ENCODE measurements at places on chromosomes 6 and 20.

- no peak for DNase-seq
These were observed 59.0 kb upstream of the EEF1A1 start for GRCh38 chr6:73579851-73580246.

DNA sequence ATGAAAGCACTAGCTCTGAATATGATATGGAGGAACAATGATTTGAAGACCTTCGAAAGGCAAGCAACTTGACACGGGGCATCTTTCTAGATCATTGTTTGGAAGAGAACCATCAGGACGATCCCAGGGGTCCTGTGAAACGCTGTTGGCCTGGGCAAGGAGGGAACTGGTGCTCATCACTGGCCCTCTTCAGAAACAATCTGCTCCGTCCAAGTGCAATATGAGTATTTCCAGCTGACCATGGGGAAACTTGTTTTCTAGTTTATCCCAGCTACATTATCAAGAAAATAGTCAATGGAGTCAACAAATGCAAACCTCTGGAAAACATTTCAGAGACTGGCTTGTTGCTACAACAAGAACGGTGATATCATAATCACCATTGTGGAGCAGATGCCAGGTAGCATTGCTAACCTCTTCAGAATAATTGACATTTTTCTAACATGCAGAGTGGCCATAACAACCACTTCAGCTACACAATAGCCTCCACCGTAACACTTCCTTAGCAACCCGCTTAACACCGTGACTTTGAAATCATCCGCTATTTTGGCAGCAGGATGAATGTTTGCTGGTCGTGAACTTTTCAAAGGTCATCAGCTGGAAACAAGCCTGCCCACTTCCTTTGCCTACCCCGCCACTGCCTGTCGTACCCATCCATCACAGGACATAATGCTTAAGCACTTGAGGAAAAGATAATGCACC is 112.0 kb upstream of the PDE10A start:
- DNase-seq: no peak

DNA sequence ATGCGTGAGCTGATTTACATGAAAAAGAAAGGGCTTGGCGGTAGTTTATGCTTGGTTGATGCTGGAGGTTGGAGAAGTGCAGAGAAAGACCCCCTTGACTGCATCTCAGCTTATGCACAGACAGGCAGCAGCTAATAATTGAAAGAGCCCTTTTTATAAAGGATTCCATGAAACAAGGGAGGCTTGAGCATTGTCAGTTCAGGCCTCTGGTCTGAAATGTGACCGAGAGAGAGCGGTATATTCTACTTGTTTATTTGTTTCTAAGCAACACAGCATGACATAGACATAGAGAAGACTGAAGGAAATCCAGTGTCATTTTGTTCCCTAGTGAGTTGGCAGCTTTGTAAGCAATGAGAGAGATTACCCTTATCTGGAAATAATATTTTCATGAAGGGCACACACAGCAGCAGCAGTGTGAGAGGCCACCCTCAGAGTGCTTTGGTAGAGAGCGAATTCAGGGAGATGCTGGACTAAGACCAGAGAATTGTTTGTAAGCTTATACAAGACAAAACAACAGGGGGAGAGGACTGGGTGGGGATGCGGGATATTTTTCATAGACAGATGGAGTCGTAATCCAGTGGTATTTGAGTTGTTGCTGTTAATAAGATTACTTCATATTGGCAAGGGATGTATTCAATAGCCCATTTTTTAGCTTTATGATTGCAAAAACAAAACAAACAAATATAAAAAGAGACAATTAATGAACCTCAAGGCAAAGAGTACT is 34.6 kb upstream of the LAMA2 start:
- no peak for DNase-seq

DNA sequence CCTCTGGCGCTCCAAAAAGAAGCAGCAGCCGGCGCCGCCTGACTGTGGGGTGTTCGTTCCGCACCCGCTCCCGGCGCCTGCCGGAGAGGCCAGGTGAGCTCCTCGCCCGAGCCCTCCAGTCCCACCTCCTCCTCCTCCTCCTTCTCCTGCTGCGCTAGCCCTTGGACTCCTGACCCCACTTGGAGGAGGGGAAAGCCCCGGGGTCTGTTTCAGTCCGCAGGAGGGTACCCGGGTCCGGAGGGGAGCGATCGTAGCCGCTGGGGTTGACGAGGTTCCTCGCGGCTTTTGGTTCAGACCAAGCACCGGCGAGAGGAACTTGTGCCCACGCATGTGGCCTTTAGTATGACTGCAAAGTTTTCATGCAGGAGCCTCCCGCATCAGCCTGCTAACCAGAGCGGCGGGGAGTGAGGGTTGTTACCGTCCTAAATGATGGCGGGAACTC is 493 bp downstream of the CRYBG1 start:
- DNase-seq: no peak

DNA sequence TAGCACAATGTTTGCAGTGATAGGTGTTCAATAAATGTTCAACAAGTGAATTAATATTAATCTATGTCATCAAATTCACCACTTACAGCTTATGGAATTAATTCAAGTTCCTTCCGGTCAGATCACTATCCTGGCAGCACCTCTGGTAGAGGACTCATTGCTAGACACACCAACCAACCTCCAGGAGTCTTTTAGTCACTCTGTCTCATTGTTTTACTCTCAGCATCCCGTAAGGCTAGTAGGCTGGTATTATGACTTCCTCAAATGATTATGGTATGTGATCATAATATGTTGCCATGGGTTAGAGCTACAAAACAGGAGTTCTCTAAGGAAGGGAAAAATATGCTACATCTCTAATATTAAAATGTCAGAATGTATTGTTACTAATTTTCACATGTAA is 21.7 kb upstream of the MMS22L start:
- DNase-seq: no peak

GRCh38 chr20:51811514-51812128 is 9.3 kb upstream of the SALL4 start:
- no peak for DNase-seq

DNA sequence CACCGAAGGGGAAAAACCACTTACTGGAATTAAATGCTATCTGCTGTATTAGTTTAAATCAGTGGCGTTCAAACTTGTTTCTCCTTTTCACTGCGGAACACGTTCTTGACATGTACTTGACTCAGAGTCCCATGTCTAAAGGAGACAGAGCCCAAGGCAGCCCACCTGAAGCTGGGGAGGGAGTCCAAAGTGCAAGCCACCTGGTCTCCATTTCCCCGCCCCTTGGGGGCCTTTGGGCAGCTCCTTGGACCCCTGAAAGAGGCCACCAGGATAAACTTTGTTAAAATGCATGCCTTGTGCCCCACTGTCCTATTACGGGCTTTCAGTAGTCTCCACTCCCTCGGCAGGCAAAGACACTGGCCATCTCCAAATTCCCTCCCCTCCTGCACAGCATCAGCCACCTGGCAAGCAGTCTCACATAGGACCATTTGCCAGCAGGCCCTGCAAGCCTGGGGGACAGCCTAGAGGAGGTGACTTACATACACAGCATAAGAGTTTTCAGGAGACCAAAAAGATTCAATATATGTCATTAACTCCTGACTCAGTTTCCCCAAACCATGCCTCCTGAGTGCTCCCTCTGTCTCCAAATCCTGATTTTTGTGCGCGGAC is 6.7 kb downstream of the PCK1 start:
- DNase-seq: no peak

DNA sequence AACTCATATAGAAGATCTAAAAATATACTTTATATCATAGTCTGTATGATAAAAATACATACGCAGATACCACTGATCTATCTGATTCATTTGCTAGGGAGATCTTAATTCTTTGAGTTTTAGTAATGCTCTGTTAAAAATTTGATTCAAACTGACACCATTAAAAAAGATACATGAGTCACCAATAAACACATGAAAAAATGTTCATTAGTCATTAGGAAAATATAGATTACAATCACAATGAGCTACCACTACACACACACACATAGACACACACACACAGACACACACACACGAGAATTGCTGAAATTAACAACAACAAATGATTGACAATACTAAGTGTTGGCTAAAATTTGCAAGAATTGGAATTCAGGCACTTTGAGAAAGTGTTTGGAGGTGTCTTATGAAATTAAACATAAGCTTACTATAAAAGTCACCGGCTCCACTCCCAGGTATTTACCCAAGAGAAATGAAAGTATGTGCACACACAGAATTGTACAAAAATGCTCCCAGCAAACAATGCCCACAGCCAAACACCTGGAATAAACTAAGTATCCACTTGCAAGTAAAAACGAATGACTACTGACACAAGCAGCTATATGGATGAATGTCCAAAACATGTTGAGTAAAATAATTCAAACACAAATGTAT is 117.7 kb upstream of the GGTLC1 start:
- no peak for DNase-seq

GRCh38 chr6:135640449-135641111 is 143.0 kb upstream of the AHI1 start:
- DNase-seq: no peak

GRCh38 chr6:551405-551804 is 105.5 kb downstream of the HUS1B start:
- DNase-seq: no peak

DNA sequence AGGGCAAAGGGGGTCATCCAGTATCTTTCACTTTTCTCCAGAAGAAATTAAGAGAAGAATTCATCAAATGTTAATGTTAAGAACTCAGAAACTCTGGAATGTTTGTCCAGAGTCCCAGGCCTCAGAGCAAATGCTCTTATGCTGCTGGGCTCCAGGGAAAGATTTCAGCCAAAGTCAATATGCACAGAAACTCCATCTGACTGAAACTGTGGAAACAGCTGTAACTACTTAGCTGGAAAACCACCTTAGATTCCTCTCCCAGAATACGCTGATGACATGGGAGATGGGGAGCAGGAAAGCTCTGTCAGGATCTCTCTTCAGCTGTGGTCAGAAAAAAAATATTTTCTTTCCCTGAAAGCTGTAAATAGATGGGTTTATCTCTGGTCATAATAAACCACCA is 559.6 kb downstream of the RFPL4B start:
- no peak for DNase-seq

- DNase-seq: no peak
These were observed 17.2 kb downstream of the NFS1 start for GRCh38 chr20:35681960-35682359.

DNA sequence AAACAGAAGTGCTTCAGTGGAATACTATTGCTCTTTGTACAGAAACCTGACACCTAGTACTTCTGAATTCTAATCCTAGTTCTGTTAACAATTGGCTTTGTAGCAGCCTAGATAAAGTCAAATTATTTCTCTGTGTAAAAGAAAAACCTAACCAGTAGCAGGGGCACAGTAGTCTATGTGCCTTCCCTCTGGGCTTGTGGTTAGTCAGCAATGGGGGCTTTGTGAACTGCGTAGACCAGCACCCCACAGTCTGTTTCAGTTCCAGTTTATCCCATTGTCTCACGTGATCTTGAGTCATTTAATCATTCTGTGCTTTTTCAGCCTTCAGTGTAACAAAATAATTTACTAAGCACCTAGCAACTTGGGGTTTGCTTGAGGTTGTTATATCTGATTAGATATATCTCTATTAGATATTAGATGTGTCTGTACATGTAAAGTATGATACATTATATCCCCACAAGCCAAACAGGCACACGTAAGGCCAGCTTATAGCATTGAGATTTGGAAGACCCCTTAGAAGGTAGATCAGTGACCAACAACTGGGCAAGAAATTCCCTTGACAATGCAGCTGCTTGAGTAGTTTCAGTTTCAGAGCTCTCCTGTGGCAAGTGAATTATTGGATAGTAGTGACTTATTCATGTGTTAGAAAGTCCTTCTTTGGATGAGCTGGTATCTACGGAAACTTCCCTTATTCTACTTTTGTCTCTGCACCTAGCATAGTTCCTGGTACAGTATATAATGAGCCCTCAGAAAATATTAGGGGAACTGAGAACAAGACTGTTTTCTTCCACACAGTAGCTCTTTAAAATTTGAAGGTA is 27.9 kb upstream of the CCR6 start:
- DNase-seq: no peak

DNA sequence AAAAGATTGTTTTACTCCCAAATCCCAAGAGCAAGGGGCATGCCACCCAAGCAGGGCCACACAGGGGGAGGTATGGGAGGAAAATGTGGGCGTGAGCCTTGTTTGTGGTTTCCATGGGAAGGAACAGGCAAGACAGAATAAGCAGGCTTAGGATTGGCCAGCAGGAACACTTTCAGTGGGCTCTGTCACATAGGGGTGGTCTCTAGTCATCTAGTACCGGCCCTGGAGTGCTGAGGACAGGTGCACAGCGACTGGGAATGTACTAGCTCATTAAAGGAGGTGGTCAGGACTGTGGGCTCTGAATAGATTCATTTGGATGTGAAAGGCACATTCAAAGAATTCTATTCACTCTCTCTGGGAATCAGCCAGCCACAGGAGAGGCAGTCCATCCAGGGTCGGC is 175.6 kb downstream of the TBC1D7 start:
- no peak for DNase-seq

Data from stimulated activated CD4-positive, alpha-beta T cell treated with anti-CD3 and anti-CD28 coated beads, Interleukin-15, amount 100 ng/mL, for 1 hour (primary cell).